ENCODE measurements at places on chromosomes 3 and 15.

DNA sequence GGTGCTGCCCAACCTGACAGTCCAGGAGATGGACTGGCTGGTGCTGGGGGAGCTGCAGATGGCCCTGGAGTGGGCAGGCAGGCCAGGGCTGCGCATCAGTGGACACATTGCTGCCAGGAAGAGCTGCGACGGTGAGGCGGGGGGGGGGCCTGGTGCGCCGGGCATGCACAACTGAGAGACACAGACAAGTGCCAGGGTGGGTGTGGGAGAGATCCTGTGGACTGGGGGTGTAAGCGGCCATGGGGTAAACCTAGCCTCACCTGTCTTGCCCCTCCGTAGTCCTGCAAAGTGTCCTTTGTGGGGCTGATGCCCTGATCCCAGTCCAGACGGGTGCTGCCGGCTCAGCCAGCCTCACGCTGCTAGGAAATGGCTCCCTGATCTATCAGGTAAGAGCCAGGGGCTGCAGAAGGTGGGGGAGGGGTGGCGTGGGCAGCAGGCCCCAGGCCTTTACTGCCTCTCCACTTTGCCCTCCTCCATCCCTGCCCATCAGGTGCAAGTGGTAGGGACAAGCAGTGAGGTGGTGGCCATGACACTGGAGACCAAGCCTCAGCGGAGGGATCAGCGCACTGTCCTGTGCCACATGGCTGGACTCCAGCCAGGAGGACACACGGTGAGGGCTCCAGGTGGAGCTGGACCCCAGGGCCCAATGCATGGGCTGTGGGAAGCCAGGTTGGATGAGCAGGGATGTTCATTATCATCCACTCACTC lies 3.3 kb downstream of the CHRD start:
- no peak for DNase-seq

- no peak for DNase-seq
Observed at GRCh38 chr3:72316501-72317279, 531.6 kb downstream of the SHQ1 start.

- no peak for DNase-seq
Observed at GRCh38 chr15:55872471-55872870, 120.9 kb downstream of the NEDD4 start.

- DNase-seq = no peak
Observed at GRCh38 chr3:149227591-149228268, 6.1 kb upstream of the CP start.

GRCh38 chr3:150005243-150006112 lies 34.8 kb upstream of the PFN2 start:
- no peak for DNase-seq

GRCh38 chr3:39147711-39148434 lies 5.5 kb downstream of the CSRNP1 start:
- no peak for DNase-seq

DNA sequence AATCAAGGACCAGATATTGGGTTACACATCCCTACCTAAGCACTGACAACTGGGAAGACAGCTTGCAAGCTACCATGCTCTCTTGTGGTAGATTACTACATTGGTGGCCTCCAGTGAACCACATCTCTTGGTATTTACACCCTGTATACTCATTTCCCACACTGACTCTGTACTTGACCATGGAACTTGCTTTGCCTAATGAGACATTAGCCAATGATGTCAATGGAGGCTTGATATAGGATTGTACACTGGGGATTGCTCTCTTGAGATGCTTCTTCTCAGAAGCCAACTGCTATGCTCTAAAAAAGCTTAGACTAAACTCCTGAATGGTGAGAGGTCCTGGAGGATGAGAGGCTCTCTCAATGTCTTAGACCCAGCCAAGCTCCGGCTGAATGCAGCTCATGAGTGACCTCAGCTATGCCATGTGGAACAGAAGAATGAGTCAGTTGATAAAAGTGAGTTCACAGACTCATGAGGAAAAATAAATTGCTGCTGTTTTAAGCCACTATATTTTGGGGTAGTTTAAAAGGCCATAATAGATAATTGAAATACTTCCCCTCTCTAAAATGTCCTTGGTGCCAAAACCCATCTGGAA lies 61.5 kb upstream of the GALNT15 start:
- no peak for DNase-seq

GRCh38 chr15:54681584-54681983 lies 515.2 kb downstream of the RSL24D1 start:
- DNase-seq = no peak

DNA sequence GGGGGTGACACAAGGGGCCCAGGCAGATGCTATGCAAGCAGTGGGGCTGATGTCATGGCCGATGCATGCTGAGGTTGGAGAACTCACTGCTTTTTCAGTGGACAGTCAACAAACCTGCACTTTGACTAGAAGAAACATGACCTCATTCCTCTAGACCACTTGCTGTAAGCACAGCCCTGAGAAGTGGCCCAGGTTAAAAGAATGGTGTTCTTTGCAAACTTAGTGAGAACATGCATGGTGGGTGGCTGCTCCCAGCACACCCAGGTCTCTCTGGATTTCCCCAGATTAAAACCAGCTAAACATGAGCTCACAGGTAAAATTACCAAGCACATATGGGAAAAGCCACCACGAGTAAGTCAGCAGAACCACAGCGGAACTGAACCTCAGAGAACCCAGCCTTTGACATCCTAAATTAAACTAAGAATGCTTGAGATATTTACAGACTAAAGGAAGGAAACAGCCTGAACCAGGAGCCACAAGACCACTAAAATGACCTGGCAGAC lies 15.5 kb downstream of the DLEC1 start:
- DNase-seq = no peak

DNA sequence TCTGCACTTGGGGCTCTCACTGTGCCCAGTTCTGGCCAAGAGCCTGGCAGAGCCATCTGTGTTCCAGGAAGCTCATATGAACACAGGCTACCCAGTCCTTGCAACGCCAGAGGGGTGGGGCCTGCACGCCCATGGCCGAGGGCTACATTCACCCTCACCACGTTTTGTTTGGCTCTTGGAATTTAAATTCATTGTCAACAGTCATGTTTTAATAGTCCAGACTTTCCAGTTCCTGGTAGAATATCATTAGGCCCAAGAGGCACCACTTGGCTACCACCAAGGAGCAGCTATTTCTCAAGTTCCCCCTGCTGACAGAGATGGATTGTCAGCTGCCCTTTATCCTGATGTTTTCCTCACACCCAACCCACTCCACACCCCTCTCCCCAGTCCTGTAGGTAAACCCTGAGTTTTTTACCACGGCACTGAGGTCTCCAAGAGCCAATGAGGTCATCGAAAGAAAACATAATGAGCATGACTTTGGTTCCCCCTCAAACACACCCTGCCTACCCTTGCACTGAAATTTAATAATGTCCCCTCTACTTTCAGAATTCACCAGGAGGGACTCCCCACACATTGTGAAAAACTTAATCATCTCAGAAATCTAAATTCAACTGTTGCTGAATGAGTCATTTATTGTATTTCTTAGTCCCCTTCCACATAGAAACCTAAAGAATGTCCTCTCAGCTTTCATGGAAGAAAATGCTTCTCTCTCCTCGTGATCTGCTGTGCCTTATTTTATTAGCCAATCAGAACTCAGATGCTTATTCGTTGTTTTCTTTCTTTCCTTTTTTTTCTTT lies 125.1 kb downstream of the SHQ1 start:
- peak; percentile 78 for DNase-seq

GRCh38 chr15:34336991-34337556 lies 507 bp downstream of the SLC12A6 start:
- no peak for DNase-seq

DNA sequence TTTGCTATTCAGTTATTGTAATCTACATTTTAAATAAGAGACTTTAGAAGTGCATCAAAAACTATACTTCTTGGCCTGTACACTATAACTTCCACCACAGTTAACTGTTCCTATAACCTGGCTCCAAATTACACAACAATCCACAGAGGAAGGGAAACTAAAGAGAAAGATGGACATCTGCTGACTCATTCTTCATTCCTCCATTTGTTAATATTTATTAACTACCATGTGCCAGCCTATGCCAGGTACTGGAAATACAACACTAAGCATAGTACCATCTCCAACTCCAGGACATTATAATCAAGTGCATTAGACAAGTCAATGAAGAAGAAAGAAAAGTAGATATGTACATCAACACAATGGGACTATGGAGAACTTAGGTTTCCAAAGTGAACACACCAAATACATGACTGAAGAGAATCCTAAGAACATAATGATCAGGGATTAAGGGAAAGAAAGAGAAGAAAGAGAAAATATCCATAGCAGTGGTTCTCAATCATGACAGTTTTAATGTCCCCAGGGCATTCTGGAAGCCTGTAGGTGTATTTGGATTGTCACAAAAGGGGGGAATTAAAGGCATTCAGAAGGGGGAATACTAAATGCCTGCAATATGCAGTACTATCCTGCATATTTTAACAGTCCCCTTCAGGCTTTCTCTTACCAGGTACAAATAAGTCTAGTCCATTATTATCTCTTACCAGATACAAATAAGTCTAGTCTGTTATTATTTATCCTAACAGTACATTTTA lies 8.9 kb downstream of the ICE2 start:
- DNase-seq = peak; percentile 22

DNA sequence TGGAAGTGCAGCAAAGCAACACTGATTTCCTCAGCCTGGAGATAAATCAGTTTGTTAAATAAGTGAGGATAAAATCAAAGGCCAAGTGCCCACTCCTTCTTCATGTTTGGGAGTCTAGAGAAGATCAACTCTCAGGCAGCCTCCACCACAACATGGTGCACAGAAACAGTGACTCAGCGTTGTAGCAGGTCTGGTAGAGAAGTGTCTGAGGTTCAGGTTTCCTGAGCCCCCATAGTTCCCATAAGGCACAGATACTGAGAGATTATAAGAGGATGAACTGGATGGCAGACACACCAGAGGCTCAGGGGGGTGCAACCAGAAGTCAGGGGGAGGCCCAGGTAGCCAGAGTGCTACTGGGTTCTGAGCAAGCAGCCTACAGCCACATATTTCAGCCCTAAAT lies 166.7 kb downstream of the FRMD5 start:
- DNase-seq = no peak

DNA sequence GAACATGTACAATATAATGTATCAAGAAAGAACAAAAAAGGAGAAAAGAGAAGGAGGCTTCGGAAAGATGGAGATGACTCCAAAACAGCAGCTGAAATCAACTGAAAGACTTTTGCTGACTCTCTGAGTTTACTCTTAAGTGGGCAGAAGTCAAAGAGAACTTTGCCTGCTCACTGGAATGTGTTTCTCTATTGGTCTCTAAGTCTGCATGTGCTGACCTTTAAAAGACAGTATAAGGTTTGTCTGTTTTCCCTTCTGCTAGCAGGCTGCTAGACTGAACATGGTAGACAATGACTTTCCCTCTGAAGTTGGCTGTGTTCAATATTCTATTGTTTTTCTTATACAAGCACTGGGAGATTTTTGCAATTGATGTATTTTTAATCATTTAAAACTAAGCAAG lies 7.2 kb upstream of the MAP4 start:
- DNase-seq = no peak

GRCh38 chr3:135192929-135193328 lies 397.9 kb downstream of the EPHB1 start:
- DNase-seq = no peak

GRCh38 chr3:49158103-49158709 lies 7.9 kb downstream of the CCDC71 start:
- no peak for DNase-seq

- no peak for DNase-seq
Observed at GRCh38 chr3:47251689-47252088, 30.9 kb downstream of the KIF9 start.

DNA sequence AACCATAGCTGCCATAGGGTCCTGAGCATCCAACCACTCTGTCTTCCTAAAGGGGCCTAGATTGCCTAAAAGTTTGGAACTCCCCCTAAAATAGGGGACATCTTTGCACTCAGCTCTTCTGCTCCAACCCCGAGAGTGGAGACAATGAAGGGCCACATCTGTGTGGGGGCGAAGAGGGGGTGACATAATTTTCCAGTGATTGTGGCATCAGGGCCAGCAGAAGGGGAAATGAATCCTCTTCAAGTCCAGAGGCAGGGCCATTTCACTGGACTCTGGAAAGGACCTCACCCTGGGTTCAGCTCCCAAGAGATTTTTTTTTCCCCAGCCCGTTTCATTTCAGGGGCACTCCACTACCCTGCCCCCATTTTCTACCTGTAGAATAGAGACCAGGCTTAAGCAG lies 4.6 kb upstream of the ANKRD63 start:
- no peak for DNase-seq

GRCh38 chr3:182802413-182803390 lies 9.4 kb downstream of the ATP11B start:
- no peak for DNase-seq

DNA sequence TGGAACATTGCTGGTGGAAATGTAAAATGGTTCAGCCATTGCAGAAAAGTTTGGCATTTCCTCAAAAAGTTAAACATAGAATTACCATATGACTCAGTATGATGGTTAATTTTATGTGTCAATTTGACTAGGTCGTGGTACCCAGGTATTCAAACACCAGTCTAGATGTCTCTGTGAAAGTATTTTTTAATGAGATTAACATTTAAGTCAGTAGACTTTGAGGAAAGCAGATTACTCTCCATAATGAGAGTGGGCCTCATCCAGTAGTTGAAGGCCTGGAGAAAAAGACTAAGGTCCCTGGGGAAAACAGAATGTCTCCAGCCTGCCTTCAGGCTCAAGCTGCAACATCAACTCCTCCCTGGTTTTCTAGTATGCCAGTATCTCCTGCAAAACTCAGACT lies 42.3 kb upstream of the TMEM87A start:
- no peak for DNase-seq

- DNase-seq = no peak
Observed at GRCh38 chr15:89335298-89336041, 846 bp upstream of the POLG start.

DNA sequence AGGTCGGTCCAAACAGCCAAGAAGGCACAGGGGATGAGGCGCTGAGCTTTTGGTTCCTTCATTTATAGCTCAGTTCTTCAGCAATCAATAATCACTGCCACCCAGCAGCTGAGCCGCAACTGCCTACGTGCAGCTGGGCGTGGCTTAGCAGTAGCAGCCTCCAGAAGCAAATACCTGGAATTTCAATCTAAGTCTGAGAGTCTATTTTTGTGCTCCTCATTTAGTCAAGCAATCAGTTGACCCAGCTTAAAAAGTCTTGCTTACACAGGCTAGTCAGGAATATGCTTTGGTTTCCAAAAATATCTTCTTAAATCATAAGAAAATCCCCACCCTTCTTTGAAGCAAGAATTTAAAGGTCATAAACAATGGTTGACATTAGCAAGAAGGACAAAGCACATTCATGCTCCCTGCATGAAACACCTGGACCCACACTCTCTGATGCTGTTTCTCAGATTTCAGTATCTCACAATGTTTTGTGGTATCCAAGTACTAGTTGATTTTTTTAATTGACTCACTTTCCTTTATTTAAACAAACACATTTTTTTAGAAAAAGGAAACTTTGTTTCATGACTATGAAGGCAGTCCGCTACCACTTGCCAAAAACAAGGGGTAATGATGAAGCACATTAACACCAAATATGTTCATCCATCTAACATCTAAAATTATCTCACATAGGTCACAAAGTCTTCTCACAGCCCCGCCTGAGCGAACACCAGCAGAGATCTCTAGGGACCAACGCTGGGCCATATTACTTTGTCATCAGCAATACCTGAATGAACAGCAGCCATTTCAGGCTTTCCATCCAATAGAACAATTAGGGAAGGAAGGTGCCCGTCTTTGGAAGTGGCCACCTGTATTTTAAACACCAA lies 106.1 kb downstream of the OXNAD1 start:
- DNase-seq = peak; percentile 84
